Foreskin keratinocyte (primary cell): ENCODE measurements at places on chromosomes 2 and 18. TPM values are rescaled to one million over a fixed set of nuclear protein-coding genes. Genes with fewer than 3 reads are reported as not detected.
A peak's percentile ranks its signal among the peaks of the same experiment; 100 is the strongest.

Gene DCDC2C
- not detected in 2 replicates for total RNA-seq

Gene DSG2
- 142 and 144 TPM in 2 replicates for total RNA-seq

Gene ESCO1
- 14.9 and 15.1 TPM in 2 replicates for total RNA-seq

DNA sequence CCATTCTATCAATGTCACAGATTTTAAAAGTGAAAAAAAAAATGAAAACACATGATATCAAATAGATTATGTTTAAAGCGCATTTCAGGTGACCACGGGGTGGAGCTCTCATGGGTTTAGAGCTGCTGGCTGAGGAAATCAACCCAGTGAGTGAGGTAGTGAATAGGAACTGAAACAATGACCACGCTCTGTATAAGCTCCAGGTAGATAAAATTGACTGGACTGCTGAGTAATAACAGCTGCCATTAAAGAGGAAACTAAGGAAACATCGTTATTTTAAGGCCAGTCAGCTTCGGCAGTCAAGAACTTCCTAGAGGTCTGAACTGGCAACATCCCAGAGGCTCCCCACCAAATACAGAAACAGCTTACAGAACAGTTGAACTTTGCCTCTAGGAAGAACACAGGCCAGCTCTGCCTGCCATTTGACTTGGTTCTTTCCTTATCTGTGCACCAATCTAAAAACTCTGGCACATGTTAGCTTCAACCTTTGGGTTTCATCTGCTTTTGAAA lies 185.9 kb downstream of the PDE1A start:
- DNase-seq: peak; percentile 47

DNA sequence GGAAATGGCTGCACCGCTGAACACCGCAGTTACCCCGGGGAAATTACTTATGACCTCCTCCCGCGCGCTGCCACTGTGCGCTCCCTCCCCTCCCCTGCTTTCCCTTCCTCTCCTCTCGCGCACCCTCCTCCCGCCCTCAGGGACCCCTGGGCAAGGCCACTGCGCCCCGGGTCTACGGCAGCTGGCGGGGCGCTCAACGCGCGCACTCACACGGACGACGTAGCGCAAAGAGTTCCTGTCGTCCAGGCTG lies 7.9 kb downstream of the ALPP start:
- no peak for DNase-seq
